ENCODE measurements at places on chromosomes 2 and 18.

DNA sequence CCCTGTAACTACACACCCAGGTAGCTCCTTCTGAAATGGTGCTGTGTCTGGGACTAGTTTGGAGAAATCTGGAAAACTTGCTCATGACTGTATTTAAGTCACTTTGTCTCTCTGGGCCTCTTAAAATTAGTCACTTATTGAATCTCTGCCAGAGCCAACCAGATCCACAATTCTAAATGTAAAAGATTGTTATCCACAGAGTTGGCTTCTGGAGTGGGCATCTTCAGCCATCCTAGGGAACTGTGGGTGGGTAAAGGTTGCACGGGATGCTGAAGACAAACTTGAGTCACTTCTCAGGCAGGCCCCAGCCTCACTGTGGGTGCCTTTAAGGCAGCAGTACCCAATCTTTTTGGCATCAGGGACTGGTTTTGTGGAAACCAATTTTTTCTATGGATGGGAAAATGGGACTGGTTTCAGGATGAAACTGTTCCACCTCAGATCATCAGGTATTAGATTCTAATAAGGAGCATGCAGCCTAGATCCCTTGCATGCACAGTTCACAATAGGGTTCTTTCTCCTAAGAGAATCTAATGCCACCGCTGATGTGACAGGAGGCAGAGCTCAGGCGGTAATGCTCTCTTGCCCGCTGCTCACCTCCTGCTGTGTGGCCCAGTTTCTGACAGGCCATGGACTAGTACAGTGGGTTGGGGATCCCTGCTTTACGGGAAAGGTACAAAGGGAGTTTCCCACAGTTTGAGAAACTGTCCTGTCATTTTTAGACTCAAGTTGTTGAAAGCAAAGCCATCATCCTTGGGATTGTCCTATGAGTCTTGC lies 98.3 kb upstream of the SPRED2 start:
- DNase-seq: no peak

- DNase-seq: no peak
These were observed 20.6 kb upstream of the C2orf72 start for GRCh38 chr2:231016566-231017230.

GRCh38 chr18:42872838-42873237 lies 242.6 kb downstream of the RIT2 start:
- DNase-seq: no peak

GRCh38 chr2:217108086-217108485 lies 248.2 kb upstream of the TNP1 start:
- DNase-seq: no peak

- DNase-seq: peak; percentile 95
These were observed 16.3 kb downstream of the GPR55 start for GRCh38 chr2:230908595-230909191.

DNA sequence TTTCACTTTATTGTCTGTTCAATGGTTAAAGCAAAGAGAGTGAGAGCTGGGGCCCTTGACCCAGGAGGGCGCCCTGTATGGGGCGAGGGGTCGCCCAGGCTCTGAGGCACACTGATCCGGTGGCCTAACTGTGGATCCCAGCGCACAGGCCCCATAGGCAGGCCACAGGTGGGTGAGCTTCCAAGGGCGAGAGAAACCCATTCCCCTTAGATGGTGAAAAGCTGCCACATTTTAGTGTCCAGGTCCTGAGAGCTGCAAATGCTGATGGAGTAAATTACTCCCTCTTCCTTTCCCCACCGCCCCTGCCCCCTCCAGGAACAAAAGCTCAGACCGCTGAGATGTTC lies 5.9 kb upstream of the DLX2 start:
- no peak for DNase-seq

- DNase-seq: peak; percentile 63
These were observed 72.9 kb downstream of the EN1 start for GRCh38 chr2:118774458-118775133.

- DNase-seq: no peak
These were observed 7.1 kb downstream of the COX7A2L start for GRCh38 chr2:42353792-42354429.

DNA sequence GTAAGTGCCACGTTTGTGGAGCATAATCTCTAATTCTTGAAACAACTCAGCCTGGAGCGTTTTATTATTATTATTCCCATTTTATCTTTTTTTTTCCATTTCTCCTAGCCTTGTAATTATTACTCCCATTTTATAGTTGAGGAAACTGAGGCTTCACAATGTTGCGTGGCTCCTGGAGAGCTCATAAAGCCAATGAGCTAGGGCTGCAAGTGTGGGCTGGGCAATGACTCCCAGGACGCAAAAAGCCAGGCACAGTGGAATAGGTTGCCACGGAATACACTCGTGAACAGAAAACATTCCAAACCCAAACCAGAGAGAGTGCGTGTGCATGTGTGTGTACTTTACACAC lies 13.5 kb upstream of the KLF11 start:
- DNase-seq: no peak

GRCh38 chr18:36759167-36759776 lies 69.5 kb downstream of the TPGS2 start:
- no peak for DNase-seq

DNA sequence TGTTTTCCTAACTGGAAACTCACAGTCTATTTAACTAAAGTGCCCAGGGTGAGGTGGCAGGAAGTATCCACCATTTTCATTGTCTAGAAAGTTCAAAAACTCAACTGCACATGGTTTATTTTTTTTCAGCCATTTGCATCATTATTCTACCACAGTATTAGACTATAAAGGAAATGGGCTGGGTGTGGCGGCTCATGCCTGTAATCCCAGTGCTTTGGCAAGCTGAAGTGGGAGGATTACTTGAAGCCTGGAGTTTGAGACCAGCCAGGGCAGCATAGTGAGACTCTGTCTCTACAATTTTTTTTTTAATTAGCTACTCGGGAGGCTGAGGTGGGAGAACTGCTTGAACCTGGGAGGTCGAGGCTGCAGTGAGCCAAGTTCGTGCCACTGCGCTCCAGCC lies 213.8 kb downstream of the MYO3B start:
- no peak for DNase-seq

- DNase-seq: no peak
These were observed 8.9 kb downstream of the PAPOLG start for GRCh38 chr2:60764736-60765534.

DNA sequence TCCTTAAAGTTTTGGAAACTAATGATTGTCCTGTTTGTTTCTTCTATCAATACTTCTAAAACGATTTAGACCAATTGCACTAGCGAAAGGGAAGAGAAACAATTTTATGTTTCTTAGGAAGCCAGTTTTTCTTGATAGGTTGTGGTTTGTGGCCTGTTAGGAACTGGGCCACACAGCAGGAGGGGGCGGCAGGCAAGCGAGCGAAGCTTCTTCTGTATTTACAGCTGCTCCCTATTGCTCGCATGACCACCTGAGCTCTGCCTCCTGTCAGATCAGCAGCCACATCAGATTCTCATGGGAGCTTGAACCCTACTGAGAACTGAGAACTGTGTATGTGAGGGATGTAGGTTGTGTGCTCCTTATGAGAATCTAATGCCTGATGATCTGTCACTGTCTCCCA lies 201.5 kb upstream of the PXDN start:
- no peak for DNase-seq

DNA sequence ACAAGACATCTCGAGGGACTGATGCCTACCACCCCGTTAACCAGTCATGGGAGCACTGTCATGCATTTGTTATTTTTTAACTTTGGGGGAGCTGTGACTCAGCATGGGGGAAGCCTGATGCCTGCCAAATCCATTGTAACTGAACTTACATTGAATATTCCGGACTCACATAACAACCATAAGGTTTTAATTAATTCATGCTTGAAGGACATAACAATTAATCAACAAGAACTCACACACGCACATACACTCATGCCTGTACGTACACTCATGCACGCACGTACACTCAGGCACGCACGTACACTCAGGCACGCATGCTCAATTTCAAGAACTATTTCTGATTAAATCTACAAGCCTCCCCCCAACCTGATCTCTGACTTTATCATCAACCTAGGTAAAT lies 1639.1 kb downstream of the SUCLG1 start:
- no peak for DNase-seq

GRCh38 chr2:159484532-159484931 lies 131.8 kb downstream of the BAZ2B start:
- DNase-seq: no peak

- DNase-seq: no peak
These were observed 165.4 kb downstream of the MSH2 start for GRCh38 chr2:47568164-47568850.

- DNase-seq: no peak
These were observed 43.6 kb upstream of the TNP1 start for GRCh38 chr2:216903470-216903869.

DNA sequence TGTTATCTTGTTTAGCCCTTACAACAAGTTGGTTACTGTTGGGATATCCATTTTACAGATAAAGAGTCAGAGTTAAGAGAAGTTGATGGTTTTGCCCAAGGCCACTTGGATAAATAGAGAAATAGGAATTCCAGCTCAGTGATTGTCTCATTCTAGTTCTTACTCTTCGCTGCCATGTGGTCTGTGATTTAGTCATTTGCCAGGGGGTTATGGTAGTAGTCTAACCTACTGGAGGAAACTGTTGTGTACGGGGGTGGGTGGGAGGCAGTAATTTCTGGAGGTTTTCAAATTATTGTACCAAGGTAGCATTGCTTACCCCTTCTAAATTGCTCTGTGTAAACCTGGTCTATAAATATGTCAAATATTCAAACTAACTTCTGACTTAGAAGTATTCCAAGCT lies 110.4 kb downstream of the MAP2 start:
- no peak for DNase-seq

- peak; percentile 53 for DNase-seq
These were observed 98.9 kb upstream of the GLS start for GRCh38 chr2:190781604-190782198.

GRCh38 chr2:27249891-27250651 lies 12.8 kb downstream of the SLC30A3 start:
- DNase-seq: no peak

- no peak for DNase-seq
These were observed 44.7 kb downstream of the PID1 start for GRCh38 chr2:229226382-229226781.

DNA sequence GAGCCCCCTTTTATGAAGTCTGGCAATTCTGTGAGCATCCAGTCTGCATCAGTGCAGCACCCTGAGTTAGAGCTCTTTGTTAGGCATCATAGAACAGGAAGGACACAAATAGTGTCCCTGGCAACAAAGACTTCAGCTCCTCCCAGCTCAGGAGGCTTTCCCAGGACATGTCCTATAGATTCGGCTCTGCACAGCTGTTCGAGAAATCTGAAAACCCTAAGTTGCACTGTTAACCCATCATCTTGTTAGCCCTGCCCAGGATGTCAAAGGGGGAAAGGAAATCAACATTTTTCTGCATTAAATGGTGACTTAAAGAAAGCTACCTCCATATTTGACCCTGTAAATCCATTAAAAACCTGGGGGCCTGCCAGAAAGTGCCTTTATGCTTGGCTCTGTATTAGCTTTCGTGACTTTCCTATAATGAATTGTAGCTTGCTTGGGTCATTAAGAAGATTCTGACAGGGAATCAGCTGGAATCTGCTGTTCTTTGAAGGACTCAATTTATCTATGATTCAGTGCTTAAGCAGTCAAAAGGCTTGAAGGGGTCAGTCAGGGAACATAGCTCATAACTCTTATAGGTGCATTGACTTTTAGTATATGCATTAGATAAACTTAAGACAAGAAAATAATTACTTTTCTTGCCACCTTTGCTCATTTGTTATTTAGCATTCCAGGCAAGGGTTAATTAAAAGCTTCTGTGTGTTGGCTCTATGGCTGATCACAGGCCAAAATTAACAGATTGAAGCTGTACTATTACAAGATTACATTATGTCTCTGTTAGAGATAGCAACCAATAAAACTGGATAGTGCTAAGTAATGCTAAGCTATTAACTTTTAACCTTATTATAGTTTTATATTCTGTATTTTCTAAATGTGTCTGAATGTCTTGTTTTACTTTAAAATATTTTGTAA lies 20.6 kb downstream of the ERMN start:
- no peak for DNase-seq

GRCh38 chr18:74589021-74589420 lies 8.6 kb upstream of the ZNF407 start:
- DNase-seq: no peak

GRCh38 chr2:121697108-121697631 lies 39.5 kb downstream of the NIFK start:
- DNase-seq: no peak

GRCh38 chr2:65231892-65232477 lies 4.4 kb downstream of the ACTR2 start:
- no peak for DNase-seq

GRCh38 chr2:61759718-61760117 lies 94.1 kb downstream of the FAM161A start:
- no peak for DNase-seq

- DNase-seq: no peak
These were observed 275.5 kb downstream of the KCNJ3 start for GRCh38 chr2:154974041-154974440.
